Choroid plexus epithelial cell (primary cell): ENCODE measurements at places on chromosomes 3 and 15.

- DNase-seq, result no peak
These were observed 707.9 kb upstream of the UBE2E2 start for GRCh38 chr3:22495241-22495640.

DNA sequence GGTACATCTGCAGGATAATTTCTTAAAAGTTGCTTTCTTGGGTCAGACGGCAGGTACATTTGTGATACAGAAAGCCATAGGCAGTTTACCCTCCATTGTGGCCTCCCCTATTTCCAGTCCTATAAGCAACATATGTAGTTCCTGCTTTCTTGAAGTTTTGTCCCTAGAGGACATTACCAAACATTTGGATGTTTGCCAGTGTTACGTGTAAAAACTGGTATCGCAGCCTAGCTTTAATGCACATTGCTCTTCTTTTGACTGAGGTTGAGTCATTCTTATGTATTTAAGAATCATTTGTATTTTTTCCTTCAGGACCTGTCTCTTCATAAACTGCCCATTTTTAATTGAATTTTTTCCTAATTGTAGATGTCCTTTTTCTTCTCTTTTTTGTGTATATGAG lies 114.3 kb downstream of the DIPK2A start:
- peak; percentile 82 for DNase-seq

DNA sequence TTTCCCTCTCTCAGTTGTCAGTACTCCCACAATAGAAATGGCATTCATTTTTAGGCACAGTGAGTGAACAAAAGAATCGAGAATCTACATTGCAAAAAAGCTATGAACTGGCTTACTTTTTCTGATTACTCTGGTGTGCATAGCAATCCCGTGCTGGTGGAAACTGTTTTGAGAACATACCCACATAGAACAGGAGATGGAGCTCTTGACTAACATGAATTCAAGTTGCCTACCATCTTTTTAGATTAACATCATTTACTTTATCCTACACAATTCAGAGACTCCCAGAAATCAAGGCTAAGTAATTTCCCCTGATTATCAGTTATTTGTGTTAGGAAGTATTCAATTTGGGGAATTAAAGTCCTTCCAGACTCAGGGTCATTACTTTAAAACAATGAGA lies 326.6 kb downstream of the ARPP21 start:
- peak; percentile 81 for DNase-seq

- DNase-seq, result peak; percentile 41
These were observed 16.0 kb downstream of the WDR73 start for GRCh38 chr15:84638103-84638502.

- no peak for DNase-seq
These were observed 55.0 kb downstream of the GLCE start for GRCh38 chr15:69215314-69216035.

GRCh38 chr3:151351219-151351618 lies 21.9 kb upstream of the P2RY13 start:
- no peak for DNase-seq

GRCh38 chr3:52128118-52128683 lies 26.0 kb downstream of the POC1A start:
- DNase-seq, result peak; percentile 84
